Fibroblast of skin of left quadriceps (primary cell): ENCODE measurements at places on chromosomes 2 and 18.

GRCh38 chr2:109597283-109597682 is 16.5 kb downstream of the SEPTIN10 start:
- DNase-seq: no peak

DNA sequence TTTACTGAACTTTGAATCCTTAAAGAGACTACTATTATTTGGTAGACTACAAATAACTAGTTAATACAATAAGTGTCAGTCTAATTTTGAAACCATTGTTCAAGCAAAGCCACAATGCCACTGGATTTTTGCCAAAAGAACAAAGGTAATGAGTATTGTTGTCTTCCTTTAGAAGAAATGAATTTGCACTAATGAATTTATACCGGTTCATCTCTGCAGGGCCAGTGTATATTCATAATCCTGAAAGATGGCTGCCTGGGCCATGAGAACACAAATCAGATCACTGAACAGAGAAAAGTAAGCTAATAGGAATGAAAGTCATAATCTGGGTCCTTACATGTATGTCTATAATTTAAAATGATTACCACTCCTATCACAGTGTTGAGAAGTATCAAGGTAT is 31.2 kb downstream of the GCFC2 start:
- DNase-seq: no peak

- DNase-seq: no peak
Observed at GRCh38 chr18:26722565-26722931, 143.0 kb downstream of the AQP4 start.

GRCh38 chr2:30371028-30371689 is 75.9 kb upstream of the LCLAT1 start:
- no peak for DNase-seq

DNA sequence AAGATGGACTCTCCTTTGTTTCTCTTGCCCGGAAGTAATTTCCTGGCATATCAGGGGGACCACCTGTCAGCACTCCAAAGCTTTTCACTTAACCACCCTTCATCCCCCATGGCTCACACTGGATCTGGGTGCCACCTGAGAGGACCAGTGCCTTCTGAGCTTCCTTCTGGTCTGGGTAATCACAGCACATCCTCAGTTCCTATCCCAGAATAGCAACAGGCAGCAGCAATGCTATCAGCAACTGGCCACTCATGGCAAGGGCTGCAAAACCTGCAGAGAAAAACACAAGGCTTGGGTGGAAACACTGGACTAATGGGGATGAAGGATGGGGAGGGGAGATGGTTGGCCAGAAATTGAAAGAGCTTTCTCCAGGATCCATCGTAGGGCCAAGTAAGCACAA is 59.9 kb upstream of the STPG4 start:
- no peak for DNase-seq

DNA sequence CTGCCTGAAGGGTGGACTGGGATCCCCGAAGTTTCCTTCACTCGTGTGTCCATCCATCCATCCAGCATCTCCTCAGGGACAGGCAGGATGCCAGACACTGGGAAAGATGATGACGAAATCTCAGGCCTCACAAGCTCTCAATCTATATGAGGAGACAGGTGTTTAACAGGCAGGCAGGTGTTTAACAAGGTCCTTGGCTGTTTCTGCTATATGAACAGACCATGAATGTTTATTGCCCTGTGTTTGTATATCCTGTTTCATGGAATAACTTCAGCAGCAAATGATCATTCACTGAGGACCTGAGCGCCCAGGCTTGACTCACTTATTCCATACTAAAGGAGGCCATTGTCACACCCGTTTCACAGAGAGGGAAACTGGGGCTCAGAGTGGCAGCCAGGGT is 685.8 kb upstream of the HS6ST1 start:
- no peak for DNase-seq
